ENCODE measurements at places on chromosomes 1 and 21.

- no peak for DNase-seq
Observed at GRCh38 chr21:23471877-23472276, 2135.4 kb downstream of the MRPL39 start.

DNA sequence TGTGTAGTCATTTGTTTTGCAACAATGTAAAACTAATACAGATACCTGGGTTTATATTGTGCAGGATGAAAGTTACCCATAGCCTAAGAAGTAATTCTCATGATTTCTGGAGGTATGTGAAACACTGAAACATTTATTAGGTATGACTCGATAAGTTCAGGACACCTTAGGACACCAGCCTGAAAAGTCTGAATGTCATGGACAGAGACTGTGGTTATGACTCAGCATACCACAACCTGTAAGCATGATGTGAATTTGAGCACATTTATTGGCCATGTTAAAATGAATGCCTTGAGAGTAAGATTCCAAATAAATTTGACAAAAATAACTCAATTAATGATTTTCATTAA, 1471.7 kb upstream of the B3GALT2 start:
- no peak for DNase-seq

- DNase-seq, result no peak
Observed at GRCh38 chr21:37074546-37074945, 1.5 kb downstream of the TTC3 start.

GRCh38 chr1:9908871-9909233, 1.2 kb downstream of the CTNNBIP1 start:
- no peak for DNase-seq

DNA sequence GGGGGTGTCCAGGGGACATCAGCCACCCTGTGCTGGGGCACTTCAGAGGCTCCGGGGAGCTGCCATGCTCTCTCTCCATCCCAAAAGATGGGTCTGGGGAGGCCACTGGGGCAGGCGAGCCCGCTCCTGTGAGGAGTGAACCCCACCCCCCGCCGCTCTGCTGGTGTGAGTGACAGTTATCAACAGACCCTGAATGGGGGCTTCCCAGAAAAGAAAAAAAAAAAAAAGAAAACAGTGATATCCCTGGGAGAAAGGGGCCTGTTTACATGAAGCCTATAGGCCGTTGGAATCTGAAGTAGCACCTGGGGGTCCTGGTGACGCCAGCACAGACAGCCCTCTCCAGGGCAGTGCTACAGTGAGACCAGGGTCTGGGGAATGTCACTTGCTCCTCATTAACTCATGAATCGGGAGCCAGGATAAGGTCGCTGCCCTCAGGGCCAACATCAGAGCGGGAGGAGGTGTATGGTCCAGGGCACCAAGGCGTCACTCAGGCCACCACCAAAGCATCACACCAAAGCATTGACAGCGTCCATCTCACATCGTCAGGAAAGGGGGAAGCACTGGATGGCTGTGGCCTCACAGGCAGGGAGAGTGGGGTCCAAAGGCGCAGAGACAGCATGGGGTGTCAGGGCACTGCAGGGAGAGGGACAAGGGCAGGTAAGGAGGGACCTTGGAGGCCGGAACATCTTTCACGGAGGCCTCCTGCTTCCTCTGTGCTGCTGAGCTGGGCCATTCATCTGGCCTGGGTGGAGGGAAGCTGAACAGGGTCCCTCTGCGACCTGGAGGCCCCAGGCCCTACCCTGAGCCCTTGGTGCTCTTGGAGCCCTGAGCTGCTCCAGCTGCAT, 8.4 kb upstream of the NPHP4 start:
- no peak for DNase-seq

DNA sequence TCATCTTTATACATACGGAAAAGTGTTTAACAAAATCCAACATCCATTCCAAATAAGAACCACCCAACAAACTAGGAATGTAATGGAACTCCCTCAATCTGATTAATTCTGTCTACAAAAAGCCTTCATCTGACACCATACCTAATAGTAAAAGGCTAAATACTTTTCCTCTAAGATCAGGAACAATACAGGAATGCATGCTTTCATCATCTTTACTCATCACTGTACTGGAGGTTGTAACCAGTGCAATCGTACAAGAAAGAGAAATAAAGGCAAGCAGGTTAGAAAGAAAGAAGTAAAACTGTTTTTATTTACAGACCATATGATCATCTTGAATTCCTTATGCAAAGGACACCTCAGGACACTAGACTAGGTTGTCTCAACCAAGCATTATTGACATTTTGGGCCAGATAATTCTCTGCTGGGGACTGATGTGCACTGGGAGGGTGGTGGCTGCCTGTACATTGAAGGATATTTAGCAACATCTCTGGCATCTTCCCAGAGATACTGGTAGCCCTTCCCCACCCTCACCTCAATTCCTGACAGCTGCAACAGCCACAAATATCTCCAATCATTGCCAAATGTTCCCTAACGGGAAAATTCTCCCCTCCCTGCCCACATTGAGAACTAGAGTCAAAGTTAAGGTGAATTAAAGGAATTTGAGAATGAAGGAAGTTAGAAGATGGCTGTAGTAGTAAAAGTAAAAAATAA, 30.6 kb upstream of the INSL5 start:
- no peak for DNase-seq

All from CD4-positive, alpha-beta T cell (primary cell).